Activated gamma-delta T cell (primary cell): ENCODE measurements at places on chromosomes 5 and 9.

GRCh38 chr5:57774439-57774838, 291.8 kb upstream of the ACTBL2 start:
- no peak for DNase-seq

DNA sequence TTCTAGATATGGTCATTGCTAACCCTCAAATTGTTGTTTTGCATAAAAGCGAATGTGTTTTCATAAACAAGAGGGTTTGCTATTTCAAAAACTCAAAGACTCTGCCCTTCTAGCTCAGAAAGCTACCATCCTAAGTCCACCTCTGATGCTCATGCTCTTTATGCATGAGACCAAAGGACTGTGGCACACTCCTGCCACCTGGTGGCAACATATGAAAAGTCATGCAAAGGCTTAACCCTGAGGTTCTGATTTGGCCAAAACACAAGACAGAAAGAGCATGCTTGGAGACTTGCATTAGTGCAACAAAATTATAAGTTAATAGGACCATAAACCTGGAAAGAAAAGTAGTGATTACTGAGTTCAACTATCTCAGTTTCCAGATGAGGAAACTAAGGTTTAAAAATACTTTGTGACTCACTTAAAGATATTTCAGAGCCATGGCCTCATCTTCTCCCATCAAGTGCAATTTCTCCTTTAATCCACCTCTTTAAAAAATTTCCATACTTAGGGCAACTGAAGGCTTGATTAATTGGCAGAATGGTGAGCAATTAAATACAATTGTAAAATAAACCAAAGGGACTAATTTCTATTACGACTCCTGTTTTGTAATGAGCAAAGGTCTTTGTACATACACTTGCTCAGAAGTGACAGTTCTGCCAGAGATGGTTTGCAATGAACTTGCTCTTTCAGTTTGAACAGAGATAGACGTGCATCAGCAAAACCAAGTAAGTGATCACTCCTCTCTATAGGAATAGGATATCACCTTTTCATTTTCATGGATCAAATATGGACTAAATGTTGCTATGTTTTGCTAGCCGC, 110.7 kb upstream of the RAD23B start:
- no peak for DNase-seq

DNA sequence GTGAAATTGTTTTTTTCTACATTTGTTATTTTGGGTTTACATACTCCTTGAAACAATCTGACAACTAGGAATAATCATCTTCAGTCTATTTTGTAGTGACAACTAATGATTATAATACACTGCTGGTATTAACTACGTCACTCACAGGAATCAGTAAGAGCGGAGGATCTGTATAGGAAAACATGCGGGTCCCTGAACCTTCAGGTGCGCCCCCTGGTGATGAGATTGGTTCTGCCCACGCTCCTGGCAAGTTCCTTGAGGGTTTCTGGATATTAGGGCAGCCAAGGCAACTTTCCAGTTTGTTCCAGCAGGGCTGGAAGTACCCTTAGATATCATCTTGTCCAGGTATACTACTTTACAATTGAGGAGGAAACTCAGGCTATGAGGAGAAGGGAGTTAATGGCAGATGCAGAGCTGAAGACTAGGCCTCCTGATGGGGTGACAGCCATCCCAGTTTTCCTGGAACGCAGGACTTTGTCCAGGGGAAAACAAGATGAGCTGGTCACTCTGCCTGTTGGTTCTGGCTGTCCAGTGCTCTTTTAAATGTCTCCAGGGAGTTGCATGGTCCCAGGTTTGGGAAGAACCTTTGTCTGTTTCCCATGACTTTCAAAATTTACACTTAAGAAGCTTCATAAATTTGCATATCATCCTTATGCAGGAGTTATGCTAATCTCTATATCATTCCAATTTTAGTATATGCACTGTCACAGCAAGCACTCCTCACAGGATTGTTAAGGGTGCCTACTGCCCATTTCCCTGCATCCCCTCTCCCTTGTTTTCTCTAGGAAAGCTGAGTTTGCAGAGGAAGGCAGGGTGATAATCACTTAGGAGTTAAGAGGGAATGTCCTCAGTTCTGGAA, 14.9 kb upstream of the WNT8A start:
- no peak for DNase-seq

DNA sequence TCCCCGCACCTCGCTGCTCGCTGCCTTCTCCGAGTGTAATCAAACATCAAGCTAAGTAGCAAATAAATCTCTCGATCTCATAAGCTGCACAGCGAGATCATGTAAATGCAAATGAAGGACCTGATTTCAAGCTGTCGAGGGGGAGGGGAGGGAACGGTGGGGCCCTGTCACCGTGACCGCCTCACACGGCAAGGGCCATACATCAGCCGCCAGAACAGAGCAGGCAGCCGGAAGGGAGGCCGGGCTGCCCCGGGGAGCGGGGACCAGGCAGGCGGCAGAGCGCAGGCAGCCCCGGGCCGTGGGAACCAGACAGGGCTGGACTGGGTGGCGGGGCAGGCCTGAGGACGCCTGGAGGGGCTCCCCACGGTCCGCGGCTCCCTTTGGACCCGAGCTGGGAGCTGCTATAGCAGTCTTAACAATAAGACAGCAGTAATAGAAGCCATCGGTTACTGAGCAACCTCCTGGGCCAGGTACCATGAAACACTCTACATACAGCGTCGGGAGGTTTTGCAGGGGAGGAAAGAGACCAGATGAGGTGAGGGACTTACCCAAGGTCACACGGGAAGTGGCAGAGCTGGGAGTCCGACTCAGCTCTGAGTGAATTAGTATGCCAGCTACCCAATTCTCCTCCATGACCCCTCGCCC, 76.8 kb downstream of the CFAP77 start:
- peak; percentile 25 for DNase-seq

- DNase-seq, result no peak
Measured at GRCh38 chr9:136753371-136754058, 4.5 kb downstream of the LCN8 start.

- peak; percentile 34 for DNase-seq
Measured at GRCh38 chr9:121267689-121268597, at the start of gene GSN. GSN (plus strand) TSS chr9:121268162; CDS start chr9:121301972, 33,810 bp downstream.

DNA sequence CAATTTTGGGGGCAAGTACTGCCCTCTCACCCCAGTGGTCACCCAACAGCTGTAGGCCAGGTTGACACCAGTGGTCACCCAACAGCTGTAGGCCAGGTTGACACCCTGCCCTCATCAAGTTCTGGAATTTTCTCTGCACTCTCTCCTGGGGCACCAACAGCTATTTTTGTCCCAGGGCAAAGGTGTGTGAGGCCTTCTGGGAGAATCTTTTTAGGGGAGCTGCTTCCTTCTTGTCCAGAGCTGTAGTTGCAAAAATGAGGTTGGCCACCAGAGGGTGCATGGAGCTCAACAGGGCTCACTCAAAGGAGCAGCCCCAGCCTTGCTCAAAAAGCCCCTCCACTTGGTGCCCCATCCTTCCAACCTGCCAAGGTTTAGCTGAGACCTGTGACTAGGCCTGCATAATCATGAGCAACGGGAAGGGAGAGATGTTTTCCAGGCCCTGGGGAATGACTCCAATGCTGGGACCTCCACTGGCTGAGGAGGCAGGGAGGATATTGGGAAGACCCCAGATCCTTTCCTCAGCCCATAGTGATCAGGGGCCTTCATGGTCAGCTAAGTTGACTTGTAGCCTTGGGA, 10.6 kb upstream of the P4HA2 start:
- DNase-seq, result no peak

DNA sequence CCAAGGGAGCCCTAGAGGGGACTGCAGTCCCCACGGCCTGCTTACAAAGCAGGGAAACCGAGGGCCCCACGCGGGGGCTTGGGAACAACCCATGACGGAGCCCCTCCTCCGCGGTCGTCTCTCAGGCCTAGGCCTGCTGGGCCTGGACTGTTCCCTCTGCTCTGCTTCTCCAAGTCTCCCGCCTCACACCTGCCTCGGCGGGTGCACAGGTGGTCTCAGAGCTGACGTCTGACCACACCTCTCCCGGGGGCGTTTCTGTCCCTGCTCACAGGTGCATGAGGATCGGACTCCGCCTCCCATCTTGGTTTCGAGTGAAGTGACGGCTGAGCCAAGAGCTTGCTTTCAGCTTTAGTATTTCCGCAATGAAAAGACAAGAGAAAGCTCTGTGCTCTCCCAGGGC, 72.1 kb downstream of the MRPL36 start:
- DNase-seq, result no peak

DNA sequence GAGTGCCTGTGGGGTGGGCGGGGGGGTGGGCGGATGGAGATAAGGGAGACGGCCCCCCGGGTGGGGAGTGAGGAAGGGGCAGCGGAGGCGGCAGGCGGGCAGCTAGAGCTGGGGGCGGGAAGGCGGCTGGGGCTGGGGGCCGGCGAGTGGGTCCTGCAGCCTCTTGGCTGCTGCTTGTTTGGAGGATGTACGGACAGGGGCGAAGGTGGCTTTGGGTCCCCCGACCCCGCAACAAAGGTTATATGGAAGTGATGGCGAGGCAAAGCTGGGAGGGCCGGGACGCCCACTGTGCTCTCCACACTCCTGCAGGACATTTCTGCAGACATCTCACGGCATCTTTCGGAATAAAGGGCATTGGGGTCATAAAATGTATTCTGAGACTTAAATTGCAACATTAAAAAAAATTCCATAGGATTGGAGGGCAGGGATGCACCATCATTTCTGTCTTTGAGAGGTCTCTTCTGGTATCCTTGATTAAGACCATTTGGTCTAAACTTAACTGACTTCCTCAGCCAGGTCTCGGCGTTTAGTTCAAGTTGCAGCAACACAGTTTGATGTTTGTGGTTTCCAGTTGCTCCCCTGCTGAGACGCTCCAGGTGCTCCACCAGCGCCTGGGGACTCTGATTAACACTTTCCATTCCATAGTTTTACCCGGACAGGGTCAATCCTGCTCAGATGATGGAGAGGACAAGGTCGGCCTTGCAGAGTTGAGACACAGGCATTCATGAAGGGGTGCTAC, 101.6 kb upstream of the SSBP2 start:
- peak; percentile 8 for DNase-seq

DNA sequence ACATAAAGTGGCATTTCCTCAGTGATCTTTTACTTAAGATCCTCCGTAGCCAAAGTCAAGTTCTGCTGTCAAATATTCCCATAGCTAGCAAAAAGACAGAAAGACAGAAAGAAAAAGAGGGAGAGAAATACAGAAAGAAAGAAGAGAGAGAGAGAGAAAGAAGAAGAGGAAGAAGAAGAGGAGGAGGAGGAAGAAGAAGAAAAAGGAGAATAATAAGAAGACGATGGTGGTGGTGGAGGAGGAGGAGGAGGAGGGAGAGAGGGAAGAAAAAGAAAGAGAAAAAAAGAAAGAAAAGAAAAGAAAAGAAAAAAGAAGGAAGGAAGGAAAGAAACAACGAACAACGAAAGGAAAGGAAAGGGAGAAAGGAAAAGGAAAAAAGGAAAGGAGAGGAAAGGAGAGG, 54.1 kb downstream of the FAT2 start:
- DNase-seq, result no peak

DNA sequence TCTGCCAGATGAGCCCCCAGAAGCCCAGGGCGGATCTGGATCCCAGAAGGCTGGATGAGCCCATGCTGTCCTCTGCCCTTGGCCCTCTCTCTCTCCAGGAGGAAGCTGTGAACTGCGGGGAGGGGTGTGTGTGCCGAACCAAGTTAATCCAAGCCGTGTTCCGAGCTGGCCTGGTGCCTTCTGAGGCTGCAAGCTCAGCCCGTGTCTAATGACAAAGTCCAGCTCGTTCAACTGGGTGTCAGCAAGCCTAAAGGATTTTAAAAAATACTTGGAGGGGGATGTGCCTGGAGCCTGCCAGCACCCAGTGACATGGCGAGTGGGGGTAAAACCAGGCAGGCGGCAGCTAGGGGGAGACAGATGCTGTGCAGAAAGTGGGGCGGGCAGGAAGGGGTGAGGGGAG, 8.0 kb downstream of the STC2 start:
- no peak for DNase-seq

DNA sequence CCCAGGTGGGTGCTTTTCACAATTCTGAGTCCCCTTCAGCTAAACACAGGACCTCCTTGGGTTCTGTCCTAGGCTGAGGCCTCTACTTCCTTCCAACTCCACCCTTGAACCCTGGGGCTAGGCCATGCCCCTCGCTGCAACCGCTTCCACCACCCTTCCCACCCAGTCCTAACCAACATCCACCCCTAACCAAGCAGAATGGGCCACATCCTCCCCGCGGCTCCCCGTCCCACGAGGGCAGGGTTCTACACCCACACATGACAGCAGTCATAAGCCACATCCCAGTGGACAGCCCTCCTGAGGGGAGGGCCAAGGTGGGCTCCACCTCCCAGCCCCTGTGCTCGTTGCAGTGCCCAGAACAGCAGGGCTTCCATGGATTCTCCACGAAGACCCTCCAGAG, 65.8 kb downstream of the SHB start:
- DNase-seq, result no peak

DNA sequence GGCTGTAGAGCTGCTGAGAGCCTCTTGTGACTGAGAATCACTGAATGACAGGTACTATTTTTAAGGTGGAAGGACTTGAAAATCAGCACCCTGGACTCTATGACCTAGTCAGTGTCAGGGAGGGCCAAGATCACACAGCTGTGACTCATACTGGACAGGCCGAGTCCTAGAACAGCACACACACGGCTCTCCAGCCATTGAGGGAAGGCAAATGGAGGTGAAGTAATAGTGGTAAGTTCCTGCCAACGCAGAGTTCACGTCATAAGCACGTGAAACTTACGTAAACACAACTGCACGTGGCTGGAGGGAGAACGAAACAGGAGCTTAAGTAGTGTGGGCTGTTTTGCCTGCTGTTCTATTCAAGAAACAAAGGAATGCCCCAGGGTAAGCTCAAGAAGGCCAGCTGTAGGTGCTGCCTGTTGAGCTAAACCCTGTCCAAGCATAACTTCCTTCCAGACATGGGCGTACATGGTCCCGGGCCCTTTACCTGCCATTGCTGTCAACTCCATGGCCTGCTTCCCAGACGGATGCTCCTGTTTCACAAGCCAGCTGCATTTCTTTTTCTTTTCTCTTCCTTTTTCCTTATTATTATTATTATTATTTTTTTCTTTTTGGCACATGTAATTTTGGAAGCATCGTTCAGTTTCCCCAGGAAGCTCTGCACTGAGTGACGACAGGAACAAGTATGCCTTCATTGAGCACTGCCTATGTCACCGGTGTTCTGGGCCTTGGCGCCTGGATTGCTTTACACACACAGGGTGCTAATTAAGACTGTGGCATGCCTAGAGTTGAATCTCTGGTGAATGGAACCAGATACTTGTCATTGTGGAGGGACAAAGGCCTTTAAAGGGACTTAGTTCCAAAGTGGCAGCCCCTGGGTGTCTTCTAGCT, 10.2 kb upstream of the LCP2 start:
- no peak for DNase-seq

GRCh38 chr5:176426876-176427275, 10.5 kb upstream of the CLTB start:
- no peak for DNase-seq

- DNase-seq, result no peak
Measured at GRCh38 chr5:147483961-147484707, 25.7 kb downstream of the DPYSL3 start.

- DNase-seq, result no peak
Measured at GRCh38 chr9:9016597-9016996, 1217.0 kb upstream of the DMAC1 start.

GRCh38 chr5:79898611-79899010, 92.5 kb downstream of the MTX3 start:
- DNase-seq, result no peak

- no peak for DNase-seq
Measured at GRCh38 chr5:77568082-77568481, 70.4 kb downstream of the OTP start.
